Esophagus muscularis mucosa (tissue), 4 donors: ENCODE measurements at places on chromosomes 7 and 10. TPM values are rescaled to one million over a fixed set of nuclear protein-coding genes. Genes with fewer than 3 reads are reported as not detected.

GFRA1 gene
- total RNA-seq = 73.4 TPM

CALY gene
- total RNA-seq = 2.1 TPM

CYP51A1 gene
- 32.8 TPM for total RNA-seq

INSYN2A gene
- 0.42 TPM for total RNA-seq

CYP26A1 gene
- total RNA-seq = not detected

STK31 gene
- 1.1 TPM for total RNA-seq

RASA4B gene
- total RNA-seq = 4.2 TPM

GJC3 gene
- total RNA-seq = not detected
